ENCODE measurements at places on chromosomes 5 and 9. TPM values are rescaled to one million over a fixed set of nuclear protein-coding genes. Genes with fewer than 3 reads are reported as not detected.

GRCh38 chr9:21852754-21853153 lies 50.3 kb downstream of the MTAP start:
- H3K27ac ChIP-seq, result no peak overlapping the region
- H3K4me3 ChIP-seq, result no peak overlapping the region
- H3K27me3 ChIP-seq, result no peaks in the 10 kb centered on the region
- no peaks in the 10 kb centered on the region for H3K4me1 ChIP-seq
- no peak for DNase-seq
- H3K36me3 ChIP-seq, result peaks cover 6% of the 10 kb centered on the region

GRCh38 chr5:7207979-7208378 lies 188.0 kb upstream of the ADCY2 start:
- H3K27ac ChIP-seq, result no peak overlapping the region
- H3K27me3 ChIP-seq, result no peaks in the 10 kb centered on the region
- DNase-seq, result no peak
- peaks cover 7% of the 10 kb centered on the region for H3K4me1 ChIP-seq

The SH2D3C gene
- 27.7 TPM for total RNA-seq

The PTTG1 gene
- total RNA-seq, result 2.5 TPM

The MYO10 gene
- total RNA-seq, result 52.4 TPM
